Stimulated activated CD4-positive, alpha-beta T cell treated with anti-CD3 and anti-CD28 coated beads, TNF-alpha, amount 100 ng/mL, for 1 hour (primary cell): ENCODE measurements at places on chromosomes 5 and 9.

- DNase-seq, result no peak
These were observed 22.9 kb downstream of the GFPT2 start for GRCh38 chr5:180330270-180330648.

GRCh38 chr5:178373711-178374110 lies 141.1 kb upstream of the PHYKPL start:
- DNase-seq, result no peak

GRCh38 chr5:158786390-158786789 lies 313.3 kb downstream of the EBF1 start:
- no peak for DNase-seq

GRCh38 chr5:81838307-81838906 lies 87.5 kb upstream of the SSBP2 start:
- DNase-seq, result no peak

DNA sequence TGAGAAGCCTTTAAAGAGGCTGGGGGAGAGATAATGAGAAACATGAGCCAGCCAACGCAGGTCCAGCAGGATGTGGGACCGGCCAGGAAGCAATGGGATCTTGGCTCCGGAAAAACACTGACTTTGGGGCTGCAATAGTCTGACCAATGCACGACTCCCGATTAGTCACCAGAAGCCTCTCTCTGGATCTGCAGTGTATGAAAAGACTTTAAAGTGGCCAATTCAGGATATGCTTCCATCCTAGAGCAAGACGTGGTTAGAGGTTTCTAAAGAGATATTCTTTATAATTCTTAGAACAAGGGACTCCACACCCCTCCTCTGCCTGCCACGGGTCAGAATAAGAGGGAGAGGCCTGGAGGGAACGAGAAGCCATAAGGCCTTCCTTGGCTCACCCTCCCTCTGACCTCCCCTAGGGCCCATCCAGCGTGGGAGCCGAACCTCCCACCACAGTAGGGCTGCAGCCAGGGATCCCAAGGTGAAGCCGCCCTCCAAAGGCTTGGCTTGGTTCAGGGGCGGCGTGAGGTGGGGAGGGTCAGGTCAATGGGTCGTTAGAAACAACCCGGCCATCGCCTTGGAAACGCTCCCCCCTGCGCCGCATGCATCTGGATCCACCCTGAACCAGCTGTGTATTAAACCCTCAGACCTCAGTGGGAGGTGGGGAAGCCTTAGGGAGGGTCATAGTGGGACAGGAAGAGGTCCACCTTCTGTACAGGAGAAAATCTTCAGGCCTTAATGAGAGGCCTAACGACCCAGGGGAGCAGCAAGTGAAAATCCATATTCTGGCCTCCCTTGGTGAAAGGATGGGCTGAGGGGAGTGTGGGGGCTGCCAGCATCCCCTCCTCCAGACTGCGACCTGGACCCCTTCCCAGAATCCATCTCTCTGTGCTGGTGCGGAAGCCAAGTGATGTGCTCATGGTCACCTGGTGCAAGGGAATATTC lies 11.1 kb downstream of the FGF1 start:
- no peak for DNase-seq

DNA sequence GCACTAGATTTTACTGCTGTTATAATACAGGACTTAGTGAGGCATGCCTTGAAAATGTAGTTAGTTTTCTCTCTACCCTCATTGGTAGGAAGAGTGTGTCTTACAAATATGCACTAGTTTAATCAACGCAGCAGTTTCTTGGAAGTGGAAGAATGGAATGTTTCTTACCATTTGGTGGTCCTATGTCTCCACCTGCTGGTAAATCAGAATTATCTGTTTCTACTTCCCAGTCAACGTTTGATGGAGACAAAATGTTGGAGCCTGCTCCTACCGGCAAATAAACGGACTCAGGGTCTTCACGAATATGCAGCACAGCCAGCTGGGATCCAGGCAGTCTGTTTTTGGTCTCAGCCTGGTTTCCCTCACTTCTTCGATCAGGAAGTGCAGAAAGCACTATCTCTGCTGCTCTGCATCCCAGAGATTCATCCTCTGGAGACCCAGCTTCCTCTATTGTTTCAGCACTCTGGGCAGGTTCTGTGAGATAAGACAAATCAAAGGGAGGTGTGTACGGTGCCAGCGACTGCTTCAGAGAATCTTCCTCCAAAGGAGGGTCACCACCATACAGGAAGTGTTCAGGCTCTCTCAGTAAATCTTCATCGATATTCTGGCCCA lies 59.5 kb upstream of the PCA3 start:
- no peak for DNase-seq

GRCh38 chr5:138875946-138876345 lies 811 bp upstream of the LRRTM2 start:
- no peak for DNase-seq
